ENCODE measurements at places on chromosomes 6 and 20.

GRCh38 chr20:19017104-19017690 is 195.2 kb upstream of the SLC24A3 start:
- no peak for DNase-seq

- no peak for DNase-seq
These were observed 39.1 kb upstream of the BLCAP start for GRCh38 chr20:37566590-37567330.

GRCh38 chr20:22106308-22106938 is 401.0 kb downstream of the PAX1 start:
- DNase-seq, result no peak

- DNase-seq, result no peak
These were observed 9.1 kb downstream of the FAM83D start for GRCh38 chr20:38935285-38935684.

GRCh38 chr20:49496553-49497397 is 14.3 kb upstream of the KCNB1 start:
- DNase-seq, result no peak

- no peak for DNase-seq
These were observed 253.6 kb downstream of the CDH26 start for GRCh38 chr20:60211618-60212463.

GRCh38 chr6:30493643-30494250 is 4.4 kb downstream of the HLA-E start:
- DNase-seq, result no peak

DNA sequence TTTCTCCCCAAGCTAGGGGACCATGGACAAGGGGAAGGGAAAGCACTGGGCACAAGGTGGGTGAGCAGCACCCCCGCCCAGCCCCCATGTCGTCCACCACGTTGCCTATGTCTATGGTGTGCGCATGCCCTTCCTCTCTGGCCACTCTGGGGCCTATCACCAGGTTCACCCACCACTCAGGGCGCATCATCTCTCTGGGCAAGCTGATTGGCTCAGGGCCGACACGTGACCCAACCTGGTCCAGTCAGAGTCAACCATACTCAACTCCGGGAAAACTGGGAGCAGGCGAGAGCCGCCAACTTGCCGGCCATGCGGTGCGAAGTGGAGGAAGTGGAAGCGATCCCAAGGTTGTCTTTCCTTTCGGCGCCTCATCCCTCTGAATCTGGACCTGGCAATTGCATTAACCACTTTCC is 25.9 kb downstream of the ACSS1 start:
- no peak for DNase-seq

GRCh38 chr6:108914235-108915022 is 66.2 kb downstream of the ARMC2 start:
- no peak for DNase-seq

- no peak for DNase-seq
These were observed 193.4 kb downstream of the BACH2 start for GRCh38 chr6:90103056-90103800.

Data from stimulated activated CD8-positive, alpha-beta memory T cell treated with anti-CD3 and anti-CD28 coated beads, Interleukin-4, amount 100 ng/mL, for 4 hours (primary cell).